ENCODE measurements at places on chromosomes 2 and 18.
A peak's percentile ranks its signal among the peaks of the same experiment; 100 is the strongest.

GRCh38 chr2:135909976-135910375, 33.7 kb upstream of the MCM6 start:
- no peak for DNase-seq

- peak; percentile 57 for DNase-seq
These were observed 66.8 kb downstream of the HNRNPLL start for GRCh38 chr2:38535744-38536506.

GRCh38 chr18:8389391-8390340, 219.6 kb upstream of the RAB12 start:
- DNase-seq = no peak

DNA sequence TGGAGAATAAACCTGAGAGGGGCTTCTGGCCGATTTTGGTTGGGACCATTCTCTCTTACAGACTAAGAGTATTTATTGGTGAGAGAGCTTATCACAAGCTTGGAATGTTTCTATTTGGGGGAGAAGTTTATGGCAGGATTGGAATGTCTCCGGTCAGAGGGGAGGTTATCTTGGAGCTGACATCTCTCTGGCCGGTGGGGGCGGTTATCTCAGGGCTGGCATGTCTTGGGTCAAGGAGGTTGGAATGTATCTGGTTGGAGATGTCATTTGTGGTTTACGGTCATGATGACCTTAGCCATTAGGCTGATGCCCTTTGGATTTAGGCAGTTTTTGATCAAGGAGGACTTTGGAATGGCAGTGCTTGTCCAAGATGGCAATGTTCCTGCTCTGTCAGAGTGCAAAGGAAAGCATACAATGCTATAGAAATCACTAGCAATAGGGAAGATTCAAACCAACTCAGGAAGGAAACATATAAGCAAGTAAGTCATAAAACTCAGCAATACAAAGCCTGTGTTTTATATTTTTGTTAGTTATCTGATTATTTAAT, 362.4 kb upstream of the LRATD1 start:
- DNase-seq = no peak

- DNase-seq = no peak
These were observed 203.0 kb upstream of the KCNJ3 start for GRCh38 chr2:154495455-154495868.

DNA sequence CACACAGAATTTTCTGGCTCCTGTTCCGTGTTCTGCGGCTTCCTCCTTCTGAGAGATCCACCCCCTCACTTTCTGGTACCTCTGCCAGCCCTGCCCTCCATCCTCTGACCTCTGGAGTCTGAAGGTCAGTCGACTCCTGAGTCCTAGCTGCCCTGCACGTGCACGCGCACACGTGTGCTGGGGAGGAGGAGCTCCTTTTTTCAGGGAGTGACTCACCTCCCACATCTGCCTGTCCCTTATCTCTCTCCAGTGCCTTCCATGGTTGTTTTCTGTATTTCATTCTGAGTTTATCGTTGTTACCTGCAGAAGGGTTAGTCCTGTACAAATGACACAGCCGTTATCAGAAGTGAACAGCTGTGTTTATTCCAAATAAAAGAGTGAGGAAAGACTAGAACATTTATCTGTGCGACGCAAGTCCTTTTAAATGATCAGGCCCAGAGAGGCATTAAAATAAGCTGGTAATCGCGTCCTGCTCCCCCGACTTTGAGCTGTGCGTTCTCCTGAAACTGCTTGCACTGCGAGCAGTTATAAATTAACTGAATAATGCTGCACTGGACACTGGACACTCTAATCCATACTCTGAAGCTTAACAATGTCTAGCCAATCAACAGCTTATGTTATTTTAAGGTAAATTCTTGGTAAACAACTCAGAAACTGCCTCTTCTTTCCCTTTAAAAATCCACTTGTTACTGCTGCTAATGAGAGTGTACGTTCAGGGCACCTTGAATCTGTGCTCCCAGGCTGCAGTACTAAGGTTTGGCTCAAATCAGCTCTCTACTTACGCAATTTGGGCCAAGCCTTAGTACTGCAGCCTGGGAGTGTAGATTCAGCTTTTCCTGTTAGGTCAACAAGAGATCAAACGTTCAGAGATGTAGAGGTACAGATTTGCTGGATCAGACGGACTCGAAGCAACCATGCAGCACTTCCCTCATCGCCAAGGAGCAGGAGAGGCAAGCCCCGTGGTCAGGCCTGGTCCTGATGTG, 72.5 kb downstream of the GALR1 start:
- DNase-seq = no peak

Measured in stimulated activated CD8-positive, alpha-beta memory T cell treated with anti-CD3 and anti-CD28 coated beads, Interleukin-4, amount 100 ng/mL, for 1 hour (primary cell).